Activated T-cell treated with anti-CD3 and anti-CD28 coated beads for 4 hours (primary cell): ENCODE measurements at places on chromosomes 2 and 18.

DNA sequence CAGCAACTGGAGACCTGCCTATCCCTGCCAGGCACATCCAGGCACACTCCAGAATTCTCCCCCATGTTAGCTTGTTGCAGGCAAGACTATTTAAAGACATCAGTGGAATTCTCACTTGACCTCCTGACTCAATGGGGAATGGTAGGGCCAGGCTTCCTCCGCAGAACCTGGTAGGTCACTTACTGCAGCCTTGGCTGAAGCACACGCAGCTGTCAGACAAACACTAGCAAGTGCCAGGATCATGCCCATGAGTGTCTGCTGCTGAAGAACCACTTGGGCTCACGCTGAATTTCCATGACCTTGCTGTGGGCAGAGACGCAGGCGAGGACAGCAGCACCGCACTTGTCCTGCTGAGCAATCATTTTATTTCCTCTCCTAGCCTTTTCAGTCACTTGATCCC, 3.2 kb downstream of the LRRC30 start:
- no peak for DNase-seq

DNA sequence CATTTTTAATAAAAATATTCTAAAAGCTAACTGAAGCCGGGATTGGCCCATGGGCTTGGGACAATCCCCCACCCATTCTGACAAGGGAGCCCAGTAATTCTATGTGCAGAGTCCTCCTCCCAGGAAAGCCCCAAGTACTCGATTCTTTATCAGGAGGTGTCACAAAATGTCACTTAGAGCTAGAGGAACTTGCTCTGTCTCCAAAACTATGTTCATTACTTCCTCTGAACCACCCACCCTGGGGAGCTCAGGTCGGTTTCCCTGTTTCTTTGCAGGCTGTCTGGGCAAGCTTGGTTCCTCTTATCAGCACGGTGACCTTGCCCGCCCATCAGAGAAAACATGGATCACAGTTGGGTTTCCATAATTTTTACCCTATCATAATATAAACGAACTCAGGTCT, 430.6 kb upstream of the ID2 start:
- DNase-seq: no peak

GRCh38 chr2:164952057-164952702, 3.1 kb downstream of the SLC38A11 start:
- DNase-seq: no peak

- no peak for DNase-seq
Observed at GRCh38 chr2:228040995-228041394, 140.5 kb downstream of the SPHKAP start.

GRCh38 chr2:134177351-134177931, 76.4 kb upstream of the MGAT5 start:
- DNase-seq: no peak

GRCh38 chr18:73688161-73688560, 459.5 kb downstream of the FBXO15 start:
- no peak for DNase-seq

DNA sequence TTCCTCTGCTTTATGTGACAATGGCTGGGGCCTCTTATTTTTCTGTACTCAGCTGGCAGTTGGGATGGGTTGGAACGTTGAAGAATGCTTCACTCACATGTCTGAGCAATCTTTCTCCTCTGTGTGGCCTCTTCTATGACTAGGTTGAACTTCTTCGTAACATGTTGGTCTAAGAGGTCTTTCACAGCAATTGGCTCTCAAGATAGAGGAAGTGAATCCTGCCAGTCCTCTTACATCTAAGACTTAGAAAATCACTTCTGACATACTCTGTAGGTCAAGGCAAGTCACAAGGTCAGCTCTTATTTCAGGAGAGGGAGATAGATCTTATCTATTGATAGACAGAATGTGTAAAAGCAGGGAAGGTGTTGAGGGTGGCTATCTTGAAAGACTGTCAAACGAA, 174.1 kb downstream of the NYAP2 start:
- DNase-seq: no peak

- no peak for DNase-seq
Observed at GRCh38 chr18:1965016-1965415, 606.3 kb downstream of the METTL4 start.
